ENCODE measurements at places on chromosomes 1 and 21. TPM values are rescaled to one million over a fixed set of nuclear protein-coding genes. Genes with fewer than 3 reads are reported as not detected.
A peak's percentile ranks its signal among the peaks of the same experiment; 100 is the strongest.

DNA sequence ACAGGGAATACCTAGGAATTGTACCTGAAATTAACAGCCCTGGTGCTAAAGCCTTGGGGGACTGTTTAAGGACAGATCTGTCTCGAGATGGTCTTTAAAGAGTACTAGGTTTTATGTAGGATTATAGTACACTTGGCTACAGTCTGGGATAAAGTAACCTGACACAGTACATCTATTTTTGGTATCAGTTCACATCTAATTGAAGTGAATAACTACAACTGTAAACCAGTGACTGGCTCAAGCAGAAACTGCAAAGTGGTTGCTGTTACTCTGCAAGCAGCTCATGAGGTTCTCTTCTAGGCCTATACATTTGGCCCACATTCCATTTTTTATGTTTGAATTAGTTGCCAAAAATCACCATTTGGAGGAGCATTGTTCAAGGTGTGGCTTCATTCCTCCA is 320.8 kb upstream of the USP25 start:
- no peak for DNase-seq

GRCh38 chr1:25051504-25051903 is 121.4 kb upstream of the RUNX3 start:
- DNase-seq: no peak

The AMY1A gene
- total RNA-seq: not detected

DNA sequence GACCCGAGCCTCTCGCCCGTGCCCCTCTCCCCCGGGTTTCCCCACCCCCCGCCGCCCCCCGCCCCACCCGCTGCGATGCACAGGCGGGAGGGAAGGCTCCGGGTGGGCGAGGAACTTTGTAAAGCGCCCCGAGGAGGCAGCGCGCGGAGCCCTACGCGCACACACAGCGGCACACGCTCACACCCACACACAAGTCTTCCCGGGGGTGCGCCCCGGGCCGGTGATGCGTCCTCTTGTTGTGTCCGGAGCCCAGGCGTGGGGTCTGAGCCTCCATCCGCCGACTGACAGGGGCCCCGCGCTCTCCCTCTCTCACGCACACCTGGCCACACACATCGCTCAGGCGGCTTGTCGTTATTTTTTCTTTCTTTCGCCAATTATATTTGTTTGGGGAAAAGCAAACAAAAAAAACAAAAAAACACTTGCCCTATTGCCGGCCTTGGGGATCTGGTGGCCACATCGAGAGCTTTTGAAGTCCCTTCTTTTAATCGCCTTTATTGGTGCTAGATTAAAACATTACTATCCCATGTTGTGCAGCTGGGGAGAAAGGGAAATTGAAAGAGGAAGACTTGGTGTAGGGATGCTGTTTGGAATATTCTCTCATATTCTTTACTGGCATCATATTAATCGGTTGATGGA is 770 bp downstream of the NTNG1 start:
- peak; percentile 16 for DNase-seq

- DNase-seq: no peak
These were observed 179.9 kb upstream of the FGGY start for GRCh38 chr1:59116920-59117542.

The PLA2G2C gene
- not detected for total RNA-seq

- peak; percentile 61 for DNase-seq
These were observed 2.5 kb upstream of the TRAPPC3 start for GRCh38 chr1:36151845-36152203.

GRCh38 chr1:217721692-217722091 is 90.5 kb downstream of the SPATA17 start:
- no peak for DNase-seq

The RGS7 gene
- total RNA-seq: not detected

- DNase-seq: peak; percentile 26
These were observed 544 bp downstream of the PPM1J start for GRCh38 chr1:112714313-112715263.

GRCh38 chr1:45622524-45623394 is 1.1 kb downstream of the CCDC17 start:
- no peak for DNase-seq

The CDKN2C gene
- 6.0 TPM for total RNA-seq

- no peak for DNase-seq
These were observed 7.3 kb downstream of the PODN start for GRCh38 chr1:53069265-53069662.

- DNase-seq: no peak
These were observed 373.5 kb downstream of the KIF26B start for GRCh38 chr1:245528258-245528635.

DNA sequence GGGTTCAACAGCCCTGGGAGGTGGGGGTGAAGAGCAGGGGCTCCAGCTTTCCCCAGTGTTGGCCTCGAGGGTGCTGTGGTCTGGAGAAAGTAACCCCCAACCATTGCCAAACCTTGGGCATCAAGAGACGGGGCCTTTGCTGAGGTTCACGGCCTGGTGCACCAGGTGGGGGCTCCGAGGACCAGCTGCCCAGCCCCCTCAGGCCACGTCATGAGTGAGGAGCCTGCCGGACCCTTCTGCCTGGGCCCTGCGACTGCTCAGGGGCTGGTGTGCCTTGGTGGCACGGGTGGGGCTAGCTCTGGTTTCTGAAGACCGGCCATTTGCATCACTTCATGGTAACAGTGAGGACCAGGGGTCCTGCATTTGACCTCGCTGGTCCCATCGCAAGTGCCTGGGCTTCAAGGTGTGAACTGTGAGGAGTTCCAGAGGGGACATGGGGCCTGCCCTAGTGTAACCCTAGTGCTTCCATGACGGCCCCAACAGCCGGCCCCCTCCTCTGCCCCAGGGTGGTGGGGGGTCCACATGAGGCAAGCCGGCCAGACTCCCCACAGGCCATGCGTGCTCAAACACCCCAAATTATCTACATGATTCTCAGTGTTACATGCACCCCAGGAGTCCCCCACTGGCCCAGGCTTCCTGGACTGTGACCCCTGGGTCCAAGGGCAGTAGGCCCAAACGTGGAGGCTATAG is 13.5 kb downstream of the MORN1 start:
- DNase-seq: no peak

The OR2L8 gene
- 0.36 TPM for total RNA-seq

GRCh38 chr1:154361357-154361756 is 36.0 kb downstream of the ATP8B2 start:
- no peak for DNase-seq

DNA sequence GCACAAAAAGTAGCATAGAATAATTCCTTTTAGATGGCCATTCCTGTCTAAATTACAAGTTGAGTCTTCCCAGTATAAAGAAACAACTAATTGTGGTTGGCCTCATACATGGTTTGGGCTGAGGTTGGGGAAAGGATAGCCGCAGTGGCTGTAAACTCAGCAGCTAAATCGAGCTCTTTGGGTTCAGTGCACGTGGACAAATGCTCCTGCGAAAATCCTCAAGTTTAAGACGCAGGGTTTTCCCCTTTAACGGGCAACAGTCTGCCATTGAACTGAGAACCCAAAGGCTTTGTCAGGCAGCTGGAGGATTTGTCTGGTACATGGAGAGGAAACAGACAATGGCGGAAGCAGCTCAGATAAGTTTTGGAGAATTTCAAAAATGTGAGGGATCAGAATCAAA is 331.9 kb downstream of the TGFB2 start:
- no peak for DNase-seq

DNA sequence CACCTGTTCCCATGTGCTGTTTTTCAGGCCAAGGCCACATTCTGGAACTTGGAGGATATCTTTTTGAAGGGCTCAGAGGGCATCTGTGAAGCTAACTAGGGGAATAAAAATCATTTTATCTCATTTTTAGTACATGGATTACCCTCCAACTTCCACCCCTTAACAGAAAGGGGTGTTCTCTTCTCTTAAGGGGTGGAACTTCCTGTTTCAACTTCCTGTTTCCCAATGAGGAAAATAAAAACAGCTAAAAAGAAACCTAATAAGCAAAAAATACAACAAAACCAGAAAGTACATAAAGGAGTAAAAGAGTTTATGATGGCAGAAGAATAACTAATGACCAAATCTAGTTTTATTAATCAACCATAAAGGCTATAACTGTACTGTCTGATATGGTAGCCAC is 24.8 kb upstream of the SLC22A15 start:
- DNase-seq: no peak

DNA sequence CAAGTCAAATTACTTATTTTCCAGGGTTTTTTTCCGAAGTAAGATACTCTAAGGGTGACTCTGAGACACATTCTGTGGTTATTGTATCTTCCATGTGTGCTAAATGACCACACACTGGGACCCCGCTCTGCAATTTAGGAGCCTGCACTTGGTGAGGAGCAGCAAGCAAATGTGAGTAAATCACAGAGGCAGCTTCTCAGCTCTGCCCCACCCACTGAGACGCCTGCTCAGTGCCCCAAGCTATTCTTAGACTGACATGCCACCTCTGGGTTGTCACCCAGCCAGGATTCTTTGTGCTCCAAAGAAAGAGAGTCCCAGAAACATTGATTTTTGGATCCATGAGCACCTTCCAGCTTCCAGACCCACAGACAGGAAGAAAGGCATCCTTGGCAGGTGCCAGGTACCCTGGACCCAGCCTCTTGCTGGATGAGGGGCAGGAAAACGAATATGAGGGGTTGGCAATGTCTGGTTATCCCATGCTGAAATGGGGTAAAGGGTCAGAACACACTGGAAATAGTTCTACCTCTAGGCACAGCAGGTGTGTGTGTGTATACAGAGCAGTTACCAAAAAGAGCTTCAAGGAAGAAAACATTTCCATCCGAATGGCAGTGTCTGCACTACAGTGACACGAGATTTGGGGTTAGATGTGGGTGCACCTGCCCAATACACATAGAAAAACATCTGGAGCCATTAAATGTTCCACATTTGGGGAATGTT is 41.2 kb downstream of the TNR start:
- no peak for DNase-seq

GRCh38 chr1:10122926-10123325 is 87.4 kb upstream of the KIF1B start:
- DNase-seq: no peak

The GJC2 gene
- total RNA-seq: 8.2 TPM

DNA sequence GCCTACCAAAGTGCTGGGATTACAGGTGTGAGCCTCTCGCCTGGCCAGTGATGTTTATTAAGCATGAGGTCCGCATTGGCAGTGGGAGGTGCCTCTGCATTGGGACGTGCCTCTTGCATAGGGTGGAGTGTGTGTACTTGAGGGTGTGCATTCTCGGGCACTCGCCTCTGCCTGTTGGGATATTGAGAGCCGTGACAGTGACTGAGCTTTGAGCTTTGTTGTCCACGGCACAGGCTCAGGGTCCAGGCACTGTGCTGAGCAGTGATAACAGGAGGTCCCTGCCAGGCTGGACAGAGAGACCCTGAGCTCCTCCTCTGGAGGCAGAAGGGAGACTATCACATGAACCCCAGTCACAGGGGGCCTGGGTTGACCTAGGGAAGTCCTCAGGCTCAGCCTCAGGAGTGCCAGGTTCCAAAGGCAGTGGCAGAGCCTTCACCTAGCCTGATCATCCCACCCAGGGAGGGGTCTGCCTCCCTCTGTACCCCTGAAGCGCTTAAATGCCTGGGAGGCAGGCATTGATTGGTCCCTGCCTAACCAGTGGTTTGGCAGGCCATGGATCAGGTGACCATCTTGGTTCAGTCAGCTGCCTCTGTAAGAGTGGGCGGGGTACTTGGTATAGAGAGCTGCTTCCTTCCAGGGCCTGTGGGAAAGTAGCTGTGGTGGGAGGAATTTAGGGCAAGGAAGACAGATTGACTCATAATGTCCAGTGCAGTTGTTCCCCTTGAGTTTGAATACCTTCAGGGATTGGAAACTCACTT is 213.8 kb upstream of the TMEM51 start:
- no peak for DNase-seq

- no peak for DNase-seq
These were observed 10.7 kb upstream of the HNRNPU start for GRCh38 chr1:244874974-244875579.

The CR1 gene
- total RNA-seq: 7.2 TPM

GRCh38 chr21:41966872-41967621 is 13.2 kb upstream of the C2CD2 start:
- no peak for DNase-seq

The OR2M3 gene
- total RNA-seq: not detected

GRCh38 chr1:202589190-202589930 is 120.9 kb downstream of the SYT2 start:
- no peak for DNase-seq

DNA sequence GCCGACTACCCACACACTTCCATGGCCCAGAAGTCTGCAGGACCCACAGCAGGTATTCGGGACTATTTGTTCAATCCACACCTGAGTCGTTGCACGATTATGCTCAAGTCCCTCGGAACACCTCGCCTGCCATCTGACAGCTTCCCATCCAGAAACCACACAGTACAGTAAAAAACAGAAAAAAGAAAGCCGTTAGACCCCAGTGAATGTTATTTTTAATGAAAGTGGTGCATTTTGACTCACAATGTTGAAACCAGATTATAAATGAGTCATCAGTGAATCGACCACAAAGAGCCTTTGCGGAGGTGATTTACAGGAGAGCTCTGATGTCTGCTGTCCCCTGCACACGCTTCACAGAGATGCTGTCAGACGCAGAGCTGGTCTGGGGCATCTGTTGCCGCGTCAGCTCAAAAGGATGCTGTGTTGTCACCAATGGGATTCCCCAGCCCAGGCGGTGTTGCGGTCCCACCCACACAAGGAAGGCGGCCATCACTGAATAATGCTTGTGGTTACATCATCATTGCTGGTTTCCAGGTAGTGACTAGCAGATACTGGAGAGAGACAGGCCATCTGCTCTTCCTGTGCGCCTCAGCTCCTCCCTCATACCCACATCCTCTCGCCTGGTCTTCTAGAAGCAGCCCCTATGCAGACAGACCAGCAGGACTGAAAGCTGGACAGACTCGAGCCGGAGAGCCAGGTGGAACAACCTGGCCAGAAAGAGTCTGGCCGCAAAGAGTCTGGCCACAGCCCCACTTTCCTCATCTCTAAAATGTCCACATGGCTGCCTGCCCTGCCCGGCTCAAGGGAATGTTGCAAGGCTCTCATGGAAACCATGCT is 116.8 kb downstream of the TOMM20 start:
- peak; percentile 92 for DNase-seq

DNA sequence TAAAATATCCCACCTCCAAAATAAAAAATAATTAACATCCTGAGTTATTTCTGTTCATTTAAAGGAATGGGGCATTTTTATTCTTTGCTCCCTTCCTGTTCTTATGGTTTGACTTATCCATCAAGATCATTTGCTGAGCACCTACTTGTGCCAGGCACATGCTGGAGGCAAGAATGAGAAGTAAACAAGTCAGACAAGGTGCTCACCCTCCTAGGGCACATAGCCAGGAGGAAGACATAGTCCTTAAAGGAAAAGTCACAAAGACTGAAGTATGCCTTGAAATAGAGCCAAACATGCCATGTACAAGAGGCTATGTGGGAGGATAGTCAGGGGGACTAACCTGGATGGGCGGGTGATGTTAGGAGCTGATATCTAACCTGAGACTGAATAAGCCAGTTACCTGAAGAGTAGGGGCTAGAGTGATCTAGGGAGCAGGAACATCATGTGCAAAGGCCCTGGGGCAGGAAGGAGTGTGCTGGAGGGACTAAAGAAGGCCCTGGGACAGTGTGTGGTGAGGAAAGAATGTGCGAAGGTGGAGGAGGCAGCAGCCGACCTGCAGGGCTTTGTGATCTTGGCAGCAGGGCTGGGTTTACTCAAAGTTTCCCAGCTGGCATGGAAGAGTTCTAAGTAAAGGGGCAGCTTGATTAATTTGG is 233.5 kb downstream of the MATN1 start:
- no peak for DNase-seq

The RHBDL2 gene
- total RNA-seq: not detected
